NCI-H1930 (cell line): ENCODE measurements at places on chromosomes 16 and 17.

DNA sequence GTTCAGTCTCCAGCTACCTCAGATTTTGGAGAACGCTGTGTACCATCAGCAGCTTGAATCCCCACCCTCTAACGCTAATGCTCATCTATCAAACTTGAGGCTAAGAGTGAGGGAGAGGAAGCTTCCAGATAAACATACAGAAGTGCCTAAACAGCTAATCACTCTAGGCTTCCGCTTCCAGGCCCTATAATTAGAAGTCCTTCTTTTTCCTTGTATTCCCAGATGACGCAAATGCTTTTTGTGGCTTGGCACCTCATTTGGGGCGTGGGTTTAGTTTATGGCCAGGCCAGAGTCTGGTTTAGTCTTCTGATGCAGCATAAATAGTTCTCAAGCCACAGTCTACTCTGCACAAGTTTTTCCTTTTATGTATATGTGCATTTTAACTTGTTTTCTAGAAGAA, 263.4 kb downstream of the BCAS3 start:
- no peak for DNase-seq

- no peak for DNase-seq
These were observed 172.7 kb downstream of the TANC2 start for GRCh38 chr17:63138713-63139112.

DNA sequence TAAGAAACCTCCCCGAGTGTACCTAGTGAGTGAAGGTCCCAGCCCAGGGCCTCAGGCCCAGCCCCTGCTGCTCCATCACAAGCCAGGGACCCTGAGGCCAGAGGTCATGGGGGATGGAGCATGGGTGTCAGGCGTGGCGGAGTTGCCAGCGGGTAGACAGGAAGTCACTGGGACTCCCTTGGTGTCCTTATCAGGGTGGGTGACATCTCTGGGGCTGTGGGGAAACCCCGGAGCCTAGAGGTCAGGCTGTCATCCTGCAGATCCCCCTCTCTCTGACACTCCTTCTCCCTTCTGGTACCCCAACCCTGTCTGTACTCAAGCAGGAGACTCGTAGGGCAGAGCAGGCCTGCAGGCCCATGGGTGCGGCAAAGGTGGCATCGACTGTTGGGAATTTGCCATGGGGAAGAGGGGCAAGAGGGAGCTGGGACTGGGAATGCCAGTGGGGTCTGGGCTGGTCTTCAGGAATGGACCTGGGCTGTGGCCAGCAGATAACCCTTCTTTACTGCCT, 10.8 kb upstream of the ADGRG1 start:
- DNase-seq = no peak

DNA sequence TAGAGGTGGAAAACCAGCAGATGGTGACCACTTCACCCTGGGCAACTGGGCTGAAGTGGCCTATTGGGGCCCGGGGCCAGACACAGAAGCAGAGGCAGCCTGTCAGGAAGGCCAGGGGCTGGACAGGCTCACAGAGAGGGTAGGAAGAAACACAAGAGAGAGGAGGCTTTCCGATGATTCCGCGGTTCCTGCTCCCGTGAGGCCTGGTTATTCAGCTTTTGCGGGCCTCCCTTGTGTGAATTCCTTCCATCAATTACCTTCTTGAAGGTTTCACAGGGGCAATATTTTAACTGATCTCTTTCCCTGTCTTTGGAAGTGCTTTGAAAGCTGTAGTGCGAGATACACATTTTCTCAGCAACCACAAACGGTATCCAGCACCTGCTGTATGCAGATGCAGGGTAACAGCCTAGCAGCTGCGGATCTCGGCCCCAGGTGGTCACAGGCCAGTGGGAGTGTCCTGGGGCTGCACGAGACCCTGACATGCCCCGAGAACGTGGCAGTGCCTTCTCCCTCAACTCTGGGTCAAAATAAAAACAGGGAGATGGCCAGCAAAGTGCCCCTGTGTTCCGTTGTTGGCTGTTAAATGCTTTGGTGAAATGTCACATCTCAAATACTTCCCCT, 11.6 kb upstream of the CMIP start:
- peak; percentile 18 for DNase-seq

DNA sequence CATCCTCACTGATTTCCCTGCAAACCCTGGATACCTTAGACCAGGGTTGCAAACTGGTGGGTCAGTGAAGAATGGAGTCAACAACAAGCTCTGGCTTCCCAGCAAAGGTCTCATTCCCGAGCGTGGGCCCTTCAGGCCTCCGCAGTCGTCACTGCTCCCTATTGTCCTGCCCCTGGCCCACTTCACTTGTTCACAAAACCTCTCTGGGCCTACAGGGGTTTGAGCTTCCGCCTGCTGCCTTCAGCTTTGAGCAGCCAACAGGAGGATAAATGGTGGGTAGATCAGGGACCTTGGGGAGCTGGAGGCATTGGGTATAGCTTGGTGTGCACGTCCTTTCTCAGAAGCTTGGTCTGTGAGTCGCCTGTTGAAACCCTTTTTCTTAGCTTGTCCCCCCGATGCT, 148.8 kb downstream of the KATNIP start:
- no peak for DNase-seq

DNA sequence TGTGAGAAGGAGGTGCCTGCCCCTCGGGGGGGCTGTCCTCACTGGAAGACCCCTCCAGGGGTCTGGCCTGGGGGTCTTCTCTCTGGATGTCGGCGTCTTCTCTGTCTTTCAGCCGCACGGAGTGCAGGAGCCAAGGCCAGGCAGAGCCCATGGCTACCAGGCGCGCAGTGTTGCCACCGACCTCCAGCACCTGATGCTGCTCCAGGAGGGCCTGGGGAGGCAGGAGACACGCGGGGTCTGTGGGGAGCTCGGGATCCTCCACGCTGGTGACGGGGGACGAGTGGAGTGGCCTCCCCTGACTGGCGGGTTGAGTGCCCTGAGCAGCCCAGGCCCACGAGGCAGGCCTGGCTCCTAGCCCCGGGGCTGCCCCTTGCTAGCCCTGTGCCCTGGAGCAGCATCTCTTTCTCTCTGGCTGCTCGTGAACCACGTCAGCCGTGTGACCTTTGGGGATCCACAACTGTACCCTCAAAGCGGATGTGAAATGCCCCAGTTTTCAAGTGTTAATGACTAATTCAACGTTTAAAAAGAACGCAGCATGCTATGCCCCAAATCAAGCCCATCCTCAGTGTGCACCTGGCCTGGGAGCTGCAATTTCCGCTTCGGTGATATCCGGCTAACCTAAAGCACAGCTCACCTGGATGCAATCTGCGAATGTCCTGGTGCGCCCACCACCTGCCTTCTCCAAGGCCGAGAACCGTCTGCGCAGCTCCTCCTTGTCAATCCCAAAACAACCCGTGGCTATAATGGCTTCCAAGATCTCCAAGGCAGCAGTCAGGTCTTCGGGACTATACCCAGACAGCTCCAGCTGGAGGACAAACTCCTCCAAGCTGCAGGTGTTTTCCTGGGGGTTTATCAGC, 62.9 kb downstream of the IL21R start:
- DNase-seq = no peak

DNA sequence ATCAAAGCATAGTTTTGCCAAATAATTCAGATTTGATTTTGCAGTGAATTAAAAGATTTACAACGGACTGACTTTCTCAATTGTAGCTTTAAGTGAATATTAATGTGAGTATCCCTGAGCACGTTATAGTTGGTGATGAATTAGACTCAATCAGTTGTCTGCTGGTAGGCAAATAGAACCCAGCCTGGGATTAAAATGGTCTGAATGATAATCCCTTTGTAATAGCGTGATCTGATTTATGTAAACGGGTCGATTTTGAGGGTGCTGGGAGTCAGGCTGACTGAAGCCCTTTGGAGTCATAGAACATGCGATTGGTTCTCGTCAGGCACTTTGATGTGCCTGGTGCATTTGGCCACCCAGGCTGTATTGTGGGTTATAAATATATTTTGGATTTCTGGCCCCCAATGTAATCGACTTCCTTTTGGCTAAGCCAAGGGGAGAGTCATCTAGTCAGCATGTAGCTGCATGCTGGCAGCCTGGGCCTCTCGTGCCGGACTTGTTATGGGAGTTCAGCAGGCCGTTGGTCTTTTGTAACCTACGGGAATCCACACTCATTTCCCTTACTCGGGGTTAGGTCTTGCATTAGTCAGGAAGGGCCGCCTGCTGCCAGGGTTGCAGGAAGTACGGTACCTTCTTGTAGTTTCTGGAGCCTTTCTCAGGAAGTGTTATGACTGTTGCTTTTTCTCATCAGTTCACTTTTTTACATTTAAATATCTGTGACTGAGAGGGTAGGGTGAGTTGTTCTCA, 5.4 kb downstream of the PGS1 start:
- DNase-seq = no peak

GRCh38 chr16:73882651-73883050, 414.0 kb upstream of the PSMD7 start:
- DNase-seq = no peak

- DNase-seq = peak; percentile 59
These were observed at the start of gene SPATA20 for GRCh38 chr17:50547035-50547735. SPATA20 (plus strand) TSS chr17:50547174; CDS start chr17:50547209, 35 bp downstream.

- DNase-seq = no peak
These were observed 4.6 kb upstream of the ZNF747 start for GRCh38 chr16:30539000-30539964.

GRCh38 chr17:8160741-8161221, 2.0 kb downstream of the VAMP2 start:
- DNase-seq = no peak

DNA sequence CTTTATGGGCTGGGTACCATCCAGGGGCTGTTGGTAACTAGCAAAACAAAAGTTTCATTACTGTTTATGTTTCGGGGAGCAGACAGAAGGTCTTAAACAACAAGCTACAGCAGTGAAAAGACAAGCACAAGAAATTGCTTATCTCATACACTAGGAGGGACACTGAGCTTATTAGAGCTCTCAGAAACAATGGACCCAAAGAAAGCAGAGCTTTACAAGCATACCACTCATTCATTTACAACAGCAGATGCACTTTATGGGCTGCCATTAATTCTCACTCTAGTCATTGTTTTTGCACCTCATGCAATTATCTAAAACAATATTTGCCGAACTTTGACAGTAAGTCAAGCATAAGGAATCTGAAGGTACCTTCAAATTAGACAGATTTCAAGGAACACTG, 10.0 kb downstream of the KRT16 start:
- DNase-seq = no peak

GRCh38 chr16:58198022-58198683, at the start of gene CSNK2A2:
CSNK2A2 (minus strand) TSS chr16:58198106; CDS start chr16:58197736, 370 bp downstream.
- DNase-seq = peak; percentile 16

GRCh38 chr17:68089881-68090280, 54.3 kb downstream of the KPNA2 start:
- DNase-seq = no peak

DNA sequence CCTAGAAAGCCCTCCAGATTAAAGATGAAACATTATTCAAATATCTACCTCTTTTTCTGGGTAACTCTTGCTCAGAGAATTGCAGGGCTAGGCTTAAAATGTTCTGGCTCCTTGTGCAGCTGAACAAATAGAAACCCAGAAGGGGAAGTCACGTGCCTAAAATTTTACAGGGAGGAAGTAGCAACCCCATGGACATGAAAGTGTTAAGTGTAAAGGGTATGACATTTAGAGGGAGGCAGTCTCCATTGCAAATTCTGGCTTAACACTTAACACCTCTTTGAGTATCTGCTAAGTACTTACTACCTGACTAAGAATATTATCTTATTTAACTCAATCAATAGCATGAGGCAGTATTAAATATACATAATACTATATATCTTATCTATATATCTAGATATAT, 376.1 kb upstream of the ERCC4 start:
- DNase-seq = no peak

DNA sequence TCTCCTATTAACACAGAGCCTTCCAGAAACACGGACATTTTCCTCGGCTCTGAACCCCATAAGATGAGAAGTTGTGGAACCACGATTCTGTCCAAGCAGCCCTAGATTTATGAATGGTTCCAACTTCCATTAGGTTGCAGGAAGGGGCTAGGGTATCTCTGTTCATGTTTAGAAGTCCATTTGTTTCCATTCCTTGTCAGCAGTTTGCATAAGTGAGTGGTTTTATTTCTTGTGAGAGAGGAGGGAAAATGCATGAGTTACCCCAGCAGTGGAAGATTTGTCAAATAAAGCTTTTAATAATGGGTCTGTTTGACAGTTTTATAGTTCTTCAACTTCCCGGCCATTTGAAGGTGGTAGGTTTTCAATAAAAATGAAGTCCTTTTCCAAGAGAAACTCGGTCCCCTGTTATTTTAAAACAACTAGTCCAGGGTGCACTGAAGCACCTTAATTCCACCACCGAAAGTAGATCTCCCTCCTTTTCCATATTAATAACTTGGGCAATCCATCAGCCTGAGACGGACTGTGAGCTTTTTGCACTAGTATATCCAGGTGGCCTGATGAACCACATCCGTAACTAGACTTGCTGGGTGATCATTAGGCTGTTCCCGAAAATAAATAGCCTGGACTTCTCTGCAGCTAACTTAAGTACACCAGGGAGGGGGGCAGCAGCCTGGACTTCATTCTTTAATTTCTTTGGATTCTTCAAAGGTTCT, 181.3 kb downstream of the TMEM114 start:
- DNase-seq = no peak

GRCh38 chr17:78327880-78328279, 32.0 kb downstream of the SOCS3 start:
- no peak for DNase-seq

DNA sequence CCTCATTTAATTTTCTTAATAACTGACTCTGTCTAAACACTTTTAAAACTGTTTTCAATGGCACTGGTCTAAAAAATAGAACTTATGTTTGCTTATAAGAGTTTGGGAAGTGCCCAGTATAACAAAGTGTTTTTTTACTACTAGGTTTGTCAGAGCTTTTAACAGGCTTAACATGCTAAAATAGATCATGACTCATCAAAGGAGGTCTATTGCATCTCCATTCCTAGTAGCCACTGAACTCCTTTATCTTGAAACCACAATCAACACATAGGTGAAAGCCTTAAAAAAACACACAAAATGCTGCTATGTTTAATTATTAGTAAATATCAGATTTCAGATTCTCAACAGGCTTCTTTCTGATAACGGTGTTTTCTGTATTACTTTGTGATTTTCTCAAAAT, 196.4 kb upstream of the KIF2B start:
- DNase-seq = no peak

DNA sequence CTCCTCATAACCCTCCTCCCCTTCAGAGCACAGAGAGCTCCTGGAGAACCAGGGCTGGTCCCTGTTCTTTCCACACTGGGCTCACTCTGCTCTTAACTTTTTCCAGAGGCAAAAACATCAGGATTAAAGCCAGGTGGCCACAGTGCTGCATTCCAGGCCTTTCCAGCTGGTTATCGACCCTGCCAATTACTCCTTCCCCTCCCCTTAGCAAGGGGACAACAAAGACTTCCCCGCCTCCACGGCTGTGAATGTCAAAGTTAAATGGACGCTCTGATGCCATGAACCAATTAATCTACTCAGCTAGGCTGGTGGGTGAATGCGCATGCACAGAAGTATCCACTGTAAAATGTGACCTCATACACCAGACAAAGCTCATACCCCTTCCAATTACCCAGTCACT, 23.1 kb downstream of the ACLY start:
- no peak for DNase-seq

DNA sequence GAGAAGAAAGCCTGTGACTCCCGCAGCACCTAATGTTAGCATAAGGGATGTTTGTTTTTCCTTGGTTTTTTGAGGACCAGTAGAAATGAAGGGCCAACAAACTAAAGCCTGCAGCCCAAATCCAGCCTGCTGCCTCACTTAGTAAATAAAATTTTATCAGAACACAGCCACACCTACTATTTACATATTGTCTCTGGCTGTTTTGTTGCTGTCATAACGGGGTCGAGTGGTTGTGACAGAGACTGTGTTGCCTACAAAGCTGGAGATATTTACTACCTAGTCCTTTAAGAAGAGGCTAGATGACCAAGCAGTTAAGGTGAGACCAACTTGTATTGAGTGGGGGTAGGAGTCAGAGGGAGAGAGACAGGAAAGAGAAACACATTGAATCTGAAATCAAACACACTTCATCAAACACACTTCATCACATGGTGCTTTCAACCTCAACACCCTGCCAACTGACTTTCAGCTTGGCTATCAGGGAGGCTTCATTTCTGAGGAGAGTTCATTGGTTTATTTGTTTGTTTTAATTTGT, 546.3 kb upstream of the CDH11 start:
- DNase-seq = no peak
